ENCODE measurements at places on chromosomes 7 and 10. TPM values are rescaled to one million over a fixed set of nuclear protein-coding genes. Genes with fewer than 3 reads are reported as not detected.

- DNase-seq: no peak
Observed at GRCh38 chr10:20768843-20769242, 128.3 kb downstream of the NEBL start.

BLOC1S2 gene
- 47.3 TPM for total RNA-seq

- DNase-seq: no peak
Observed at GRCh38 chr10:97607095-97607636, 17.6 kb downstream of the C10orf62 start.

GRCh38 chr7:157717211-157718174 is 380.7 kb downstream of the DNAJB6 start:
- DNase-seq: no peak

DNA sequence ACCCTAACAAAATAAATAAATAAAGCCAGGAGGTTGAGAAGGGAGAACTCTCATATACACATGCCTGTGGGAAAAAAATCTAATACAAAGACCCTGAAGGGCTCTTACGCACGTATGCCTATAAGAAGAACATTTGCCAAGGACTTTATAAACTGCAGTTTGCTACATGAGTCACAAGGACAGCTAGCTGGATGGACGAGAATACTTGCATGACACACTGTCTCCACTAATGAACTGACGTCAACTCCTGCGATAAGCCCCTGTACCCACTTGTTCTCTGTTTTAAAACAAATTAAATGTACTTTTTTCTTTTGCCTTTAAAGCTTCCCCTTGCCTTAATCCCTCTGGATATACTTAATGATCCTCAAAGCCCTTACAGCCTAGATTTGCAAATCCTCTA is 374.6 kb upstream of the GHITM start:
- no peak for DNase-seq

DNA sequence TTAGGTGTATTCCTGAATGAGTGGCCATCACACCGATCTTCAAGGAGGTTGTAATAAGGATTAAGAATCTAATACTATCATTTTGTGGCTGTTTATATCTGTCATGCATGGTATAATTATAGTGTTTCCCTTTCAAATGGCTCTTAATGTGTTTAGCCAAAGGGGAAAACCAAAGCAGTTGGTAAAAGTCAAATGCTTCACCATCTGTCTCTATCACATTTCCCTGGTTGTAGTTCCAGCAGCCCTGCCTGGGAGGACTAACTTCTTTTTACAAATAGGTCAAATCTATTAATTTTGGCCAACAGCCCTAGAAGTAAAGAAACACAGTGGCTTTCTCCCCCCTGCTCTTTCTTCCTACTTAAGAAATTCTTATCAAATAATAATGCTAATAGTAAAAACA is 56.7 kb downstream of the ZNF365 start:
- DNase-seq: no peak

ZNF503 gene
- total RNA-seq: 0.23 TPM

EGR2 gene
- total RNA-seq: 1.4 TPM

- DNase-seq: no peak
Observed at GRCh38 chr10:92542458-92542857, 31.4 kb downstream of the IDE start.

- DNase-seq: no peak
Observed at GRCh38 chr10:24397662-24398061, 188.7 kb downstream of the KIAA1217 start.

DNA sequence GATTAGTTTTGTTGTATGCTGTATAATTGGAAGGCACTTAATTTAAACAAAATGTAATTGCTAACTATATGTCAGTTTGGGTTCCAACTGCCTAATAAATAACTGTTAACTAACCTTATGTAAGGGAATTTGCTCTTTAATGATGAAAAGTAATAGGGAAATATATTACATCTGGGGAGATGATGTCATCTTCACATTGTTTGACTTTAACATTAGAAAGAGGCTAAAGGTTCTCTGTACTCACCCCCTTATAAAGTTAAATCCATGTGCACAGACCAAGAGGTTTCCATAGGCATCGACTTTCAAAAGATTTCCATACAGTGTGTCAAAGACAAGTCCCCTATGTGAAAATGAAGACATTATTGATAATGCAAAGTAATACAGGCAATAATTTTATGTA is 87.6 kb downstream of the NT5C2 start:
- DNase-seq: no peak

PIK3CG gene
- total RNA-seq: 54.1 TPM
